Stimulated activated CD4-positive, alpha-beta T cell treated with anti-CD3 and anti-CD28 coated beads, TNF-alpha, amount 100 ng/mL, for 4 hours (primary cell): ENCODE measurements at places on chromosomes 6 and 20.

DNA sequence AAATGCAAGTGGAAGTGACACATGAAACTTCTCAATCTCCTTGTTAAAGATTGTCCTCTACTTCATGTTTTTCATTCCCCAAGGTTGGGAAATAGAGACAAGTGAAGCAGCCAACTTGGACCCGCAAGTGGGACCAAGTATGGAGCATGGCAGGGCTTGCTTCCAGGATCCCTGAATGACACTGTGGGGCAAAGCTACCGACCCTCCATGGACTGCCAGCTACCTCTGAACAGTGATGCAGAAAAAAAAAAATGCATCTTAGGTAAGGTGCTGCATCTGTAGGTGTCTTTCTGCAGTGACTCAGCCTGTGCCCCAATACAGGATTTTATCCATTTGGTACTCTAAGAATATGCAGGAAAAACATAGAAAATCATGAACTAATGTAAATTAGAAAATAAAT lies 119.1 kb upstream of the ENPP5 start:
- DNase-seq, result no peak

DNA sequence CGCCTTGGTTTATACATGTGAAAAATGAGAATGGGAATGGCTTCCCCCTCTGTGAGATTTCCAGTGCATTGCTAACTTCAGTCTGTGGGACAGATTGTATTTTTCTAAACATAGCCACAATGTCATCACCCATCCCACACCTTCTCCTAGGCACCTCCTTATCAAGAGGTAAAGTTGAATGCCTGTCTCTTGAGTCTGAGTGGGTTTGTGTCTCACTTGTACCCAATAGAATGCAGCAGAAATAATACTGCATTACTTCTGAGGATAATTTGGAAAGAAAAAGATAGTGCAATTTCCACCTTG lies 27.9 kb downstream of the RIN2 start:
- no peak for DNase-seq

- DNase-seq, result no peak
Measured at GRCh38 chr6:35084041-35084491, 57.1 kb downstream of the TCP11 start.

DNA sequence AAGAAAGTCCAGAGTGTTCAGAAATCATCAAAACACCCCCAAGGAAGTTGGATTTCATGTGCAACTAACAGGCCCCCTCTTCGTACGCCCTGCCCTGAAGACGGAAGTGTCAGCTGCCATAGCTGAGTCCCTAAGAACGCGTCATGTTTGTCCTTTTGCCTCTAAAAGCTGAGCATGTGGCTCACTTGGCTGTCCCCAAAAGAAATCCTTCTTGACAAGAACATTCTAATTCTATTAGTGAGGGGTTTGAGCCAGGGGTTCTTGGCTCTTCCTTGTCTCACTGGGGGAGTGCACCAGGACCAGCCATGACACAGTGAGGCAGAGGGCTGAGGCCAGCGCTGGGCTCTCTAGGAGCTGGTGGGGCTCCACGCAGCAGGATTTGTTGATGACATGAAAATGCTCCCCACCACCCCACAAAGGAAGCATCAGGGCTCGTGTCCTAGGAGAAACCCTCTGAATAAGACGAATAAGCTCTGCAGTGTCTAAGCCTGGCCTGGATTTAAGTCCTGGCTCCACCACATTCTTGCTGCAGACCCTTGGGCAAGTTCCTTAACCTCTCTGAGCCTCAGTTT lies 20.0 kb upstream of the SPO11 start:
- no peak for DNase-seq

GRCh38 chr20:22918286-22918983 lies 116.7 kb upstream of the SSTR4 start:
- no peak for DNase-seq

- DNase-seq, result no peak
Measured at GRCh38 chr6:124882579-124883393, 79.5 kb upstream of the RNF217 start.

- DNase-seq, result no peak
Measured at GRCh38 chr6:165181951-165182414, 127.4 kb downstream of the C6orf118 start.
